ENCODE measurements at places on chromosomes 12 and 14.
A peak's percentile ranks its signal among the peaks of the same experiment; 100 is the strongest.

DNA sequence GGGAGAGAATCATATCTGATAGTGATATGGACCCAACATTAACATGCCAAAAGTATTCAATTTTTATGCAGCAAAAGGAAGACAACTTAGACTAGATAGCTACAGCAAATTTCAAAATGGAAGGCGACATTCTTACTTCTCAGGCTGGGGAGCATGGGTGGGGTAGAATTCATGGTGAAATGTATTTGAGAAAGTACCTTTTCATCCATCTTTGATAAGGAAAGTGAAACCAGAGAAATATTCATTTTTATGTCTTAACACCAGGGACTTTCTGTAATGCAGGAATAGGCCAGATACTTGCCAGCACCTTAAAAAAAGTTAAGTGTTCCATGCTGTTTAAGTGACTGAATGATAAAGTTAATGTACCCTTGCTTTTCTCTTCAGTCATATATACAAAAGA is 13.4 kb downstream of the BTG1 start:
- peaks cover 55% of the 10 kb centered on the region for H3K36me3 ChIP-seq
- peak overlapping the region; percentile 80 for H3K27ac ChIP-seq
- peak; percentile 41 for DNase-seq

- H3K27ac ChIP-seq = no peak overlapping the region
- no peak for DNase-seq
- peaks cover 13% of the 10 kb centered on the region for H3K36me3 ChIP-seq
- H3K27me3 ChIP-seq = no peaks in the 10 kb centered on the region
Measured at GRCh38 chr14:96888158-96888557, 91.0 kb downstream of the VRK1 start.

GRCh38 chr14:75727124-75727523 is 66.1 kb downstream of the TTLL5 start:
- no peak for DNase-seq
- H3K4me1 ChIP-seq = peaks cover 11% of the 10 kb centered on the region
- no peak overlapping the region for H3K27ac ChIP-seq
- H3K4me3 ChIP-seq = no peak overlapping the region
- H3K36me3 ChIP-seq = peaks cover 35% of the 10 kb centered on the region
- H3K27me3 ChIP-seq = no peaks in the 10 kb centered on the region

DNA sequence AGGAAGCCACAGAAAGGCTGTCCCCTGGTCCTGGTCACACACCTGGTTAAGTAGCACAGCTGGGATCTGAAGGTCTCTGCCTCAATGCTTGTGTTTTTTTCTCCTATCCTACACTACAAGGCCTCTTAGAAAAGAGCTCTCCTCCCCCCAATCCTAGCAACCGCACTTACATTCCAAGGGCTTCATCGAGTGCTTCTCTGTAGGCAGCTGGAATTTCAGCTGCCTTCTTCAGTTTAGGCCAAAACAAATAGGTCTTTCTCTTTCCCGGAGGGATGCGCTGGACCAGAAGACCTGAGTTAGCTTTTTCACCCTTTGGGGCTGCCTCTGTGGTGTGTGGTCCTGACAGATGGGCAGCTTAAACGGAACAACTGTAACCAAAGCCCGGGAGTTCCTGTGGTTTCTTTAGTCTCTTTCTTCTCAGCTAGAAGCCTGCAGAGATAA is 109.7 kb downstream of the GPATCH2L start:
- H3K36me3 ChIP-seq = no peaks in the 10 kb centered on the region
- no peak for DNase-seq
- H3K27me3 ChIP-seq = peaks cover 3% of the 10 kb centered on the region
- no peak overlapping the region for H3K4me3 ChIP-seq
- H3K4me1 ChIP-seq = peaks cover 5% of the 10 kb centered on the region
- no peak overlapping the region for H3K27ac ChIP-seq

DNA sequence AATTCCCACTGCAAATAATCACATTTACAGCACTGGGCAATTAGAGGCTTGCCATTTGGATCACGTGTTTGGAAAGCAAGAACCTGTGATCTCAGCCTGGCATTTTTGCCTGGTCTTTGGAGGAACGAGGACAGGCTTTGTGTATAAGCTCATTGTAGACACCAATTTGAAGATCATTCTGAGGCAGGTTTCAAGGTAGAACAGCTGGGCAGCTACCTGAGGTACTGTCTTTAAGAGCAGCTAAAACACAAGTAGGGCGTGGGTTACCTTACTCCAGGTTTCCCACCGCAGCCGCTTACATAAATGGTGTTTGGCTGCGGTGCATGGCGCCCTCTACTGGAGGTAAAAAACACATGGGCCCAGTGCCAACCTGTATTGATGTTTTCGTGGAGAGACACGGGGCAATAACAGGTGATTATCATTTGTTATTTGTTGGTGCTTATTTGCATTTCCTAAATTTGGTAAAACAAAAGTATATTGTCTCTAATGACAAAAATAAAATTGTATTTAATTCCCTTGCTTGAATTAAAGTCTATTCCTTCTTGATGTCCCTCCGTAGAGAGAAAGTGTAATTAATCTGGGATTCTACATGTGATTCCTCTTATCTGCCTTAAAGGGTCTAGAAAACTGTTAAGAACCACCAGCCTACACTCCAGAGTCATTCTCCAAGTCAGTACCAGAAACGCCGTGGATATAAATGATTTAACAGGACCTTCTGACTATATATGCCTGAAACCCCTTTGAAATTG is 69.7 kb downstream of the SVOP start:
- peaks cover 23% of the 10 kb centered on the region for H3K27me3 ChIP-seq
- no peaks in the 10 kb centered on the region for H3K36me3 ChIP-seq
- no peak overlapping the region for H3K27ac ChIP-seq
- H3K4me1 ChIP-seq = peaks cover 7% of the 10 kb centered on the region

GRCh38 chr12:76236640-76237039 is 111.6 kb downstream of the BBS10 start:
- no peaks in the 10 kb centered on the region for H3K4me1 ChIP-seq
- no peaks in the 10 kb centered on the region for H3K27me3 ChIP-seq
- H3K36me3 ChIP-seq = no peaks in the 10 kb centered on the region
- DNase-seq = no peak
- no peak overlapping the region for H3K27ac ChIP-seq

DNA sequence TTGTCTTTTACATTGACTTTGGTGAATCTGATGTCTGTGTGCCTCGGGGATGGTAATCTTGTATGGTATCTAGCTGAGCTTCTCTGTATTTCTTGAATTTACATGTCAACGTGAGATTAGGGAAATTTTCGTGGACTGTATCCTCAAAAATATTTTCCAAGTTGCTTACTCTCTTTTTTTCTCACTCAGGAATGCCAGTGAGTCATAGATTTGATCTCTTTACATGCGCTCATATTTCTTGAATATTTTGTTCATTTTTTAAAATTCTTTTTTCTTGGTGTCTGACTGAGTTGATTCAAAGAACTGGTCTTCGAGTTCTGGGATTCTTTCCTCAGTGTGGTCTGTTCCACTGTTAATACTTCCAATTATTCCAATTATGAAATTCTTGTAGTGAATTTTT is 207.7 kb downstream of the RAD51B start:
- no peak for DNase-seq
- H3K36me3 ChIP-seq = peaks cover 7% of the 10 kb centered on the region
- no peaks in the 10 kb centered on the region for H3K4me1 ChIP-seq
- no peak overlapping the region for H3K4me3 ChIP-seq

- peaks cover 14% of the 10 kb centered on the region for H3K4me1 ChIP-seq
- no peaks in the 10 kb centered on the region for H3K27me3 ChIP-seq
- H3K36me3 ChIP-seq = peaks cover 3% of the 10 kb centered on the region
- DNase-seq = no peak
- no peak overlapping the region for H3K4me3 ChIP-seq
Measured at GRCh38 chr14:98101323-98101722, 1170.7 kb downstream of the BCL11B start.

DNA sequence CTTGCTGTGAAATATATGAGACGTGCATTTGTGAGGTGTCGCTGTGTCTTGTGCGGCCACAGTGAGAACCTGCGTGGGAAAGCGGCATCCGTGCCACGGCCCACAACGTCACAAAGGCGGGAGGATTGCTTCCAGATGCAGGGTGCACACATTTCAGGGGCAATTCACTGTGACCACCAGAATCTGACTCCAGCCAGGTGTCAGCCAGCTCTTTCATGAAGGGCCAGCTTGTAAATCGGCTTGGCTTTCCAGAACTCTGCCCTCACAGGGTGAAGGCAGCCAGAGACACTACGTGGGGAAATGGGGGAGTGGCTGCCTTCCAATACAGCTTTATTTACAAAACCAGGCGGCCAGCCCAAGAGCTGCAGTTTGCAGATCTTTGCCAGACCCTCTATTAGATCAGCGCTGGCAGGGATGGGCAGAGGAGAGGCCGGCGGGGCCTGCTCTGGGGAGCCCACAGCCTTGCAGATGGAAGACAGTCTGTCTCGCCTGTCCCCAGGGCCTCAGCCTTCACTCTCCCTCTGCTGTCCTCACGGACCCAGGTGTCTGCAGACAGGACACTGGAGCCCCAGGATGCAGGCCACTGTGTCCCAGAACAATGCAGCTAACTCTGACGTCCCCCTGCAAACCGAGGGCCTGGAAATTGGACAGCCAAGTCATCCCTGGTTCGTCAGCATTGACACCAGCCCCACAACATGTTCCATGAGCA is 53.5 kb downstream of the ADGRD1 start:
- no peaks in the 10 kb centered on the region for H3K4me1 ChIP-seq
- no peaks in the 10 kb centered on the region for H3K27me3 ChIP-seq
- H3K27ac ChIP-seq = no peak overlapping the region
- H3K4me3 ChIP-seq = no peak overlapping the region
- no peak for DNase-seq

DNA sequence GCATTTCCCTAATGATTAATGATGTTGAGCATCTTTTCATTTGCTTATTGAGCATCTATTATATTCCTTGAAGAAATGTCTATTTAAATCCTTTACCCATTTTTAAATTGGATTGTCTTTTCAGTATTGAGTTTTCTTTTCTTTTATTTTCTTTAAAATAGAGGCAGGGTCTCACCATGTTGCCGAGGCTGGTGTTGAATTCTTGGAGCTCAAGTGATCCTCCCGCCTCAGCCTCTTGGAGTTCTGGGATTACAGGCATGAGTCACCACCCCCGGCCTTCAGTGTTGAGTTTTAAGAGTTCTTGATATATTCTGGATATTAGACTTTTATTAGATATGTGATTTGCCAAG is 73.3 kb upstream of the HECTD1 start:
- no peak overlapping the region for H3K4me3 ChIP-seq
- H3K36me3 ChIP-seq = peaks cover 5% of the 10 kb centered on the region
- H3K27ac ChIP-seq = no peak overlapping the region
- H3K27me3 ChIP-seq = no peaks in the 10 kb centered on the region
- no peak for DNase-seq
